Fibroblast of skin of right quadriceps (primary cell): ENCODE measurements at places on chromosomes 13 and 19.

DNA sequence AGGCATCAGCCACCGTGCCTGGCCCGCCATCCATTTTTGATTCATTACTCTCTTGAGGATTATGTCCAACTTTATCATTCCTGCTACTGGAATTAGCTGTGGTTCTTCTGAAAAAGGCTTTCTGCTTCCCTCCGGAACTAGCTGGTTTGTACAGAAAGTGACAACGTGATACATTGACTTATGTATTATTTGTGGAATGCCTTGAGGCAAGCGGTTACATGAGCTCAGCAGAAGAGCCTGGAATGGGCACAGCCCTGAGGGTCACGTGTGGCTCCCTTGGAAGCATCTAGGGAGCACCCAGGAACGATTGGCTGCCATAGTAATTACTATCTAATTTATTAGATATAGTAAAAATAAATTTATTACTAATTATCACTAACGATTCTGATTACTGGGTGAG is 14.4 kb upstream of the RETN start:
- DNase-seq: no peak

DNA sequence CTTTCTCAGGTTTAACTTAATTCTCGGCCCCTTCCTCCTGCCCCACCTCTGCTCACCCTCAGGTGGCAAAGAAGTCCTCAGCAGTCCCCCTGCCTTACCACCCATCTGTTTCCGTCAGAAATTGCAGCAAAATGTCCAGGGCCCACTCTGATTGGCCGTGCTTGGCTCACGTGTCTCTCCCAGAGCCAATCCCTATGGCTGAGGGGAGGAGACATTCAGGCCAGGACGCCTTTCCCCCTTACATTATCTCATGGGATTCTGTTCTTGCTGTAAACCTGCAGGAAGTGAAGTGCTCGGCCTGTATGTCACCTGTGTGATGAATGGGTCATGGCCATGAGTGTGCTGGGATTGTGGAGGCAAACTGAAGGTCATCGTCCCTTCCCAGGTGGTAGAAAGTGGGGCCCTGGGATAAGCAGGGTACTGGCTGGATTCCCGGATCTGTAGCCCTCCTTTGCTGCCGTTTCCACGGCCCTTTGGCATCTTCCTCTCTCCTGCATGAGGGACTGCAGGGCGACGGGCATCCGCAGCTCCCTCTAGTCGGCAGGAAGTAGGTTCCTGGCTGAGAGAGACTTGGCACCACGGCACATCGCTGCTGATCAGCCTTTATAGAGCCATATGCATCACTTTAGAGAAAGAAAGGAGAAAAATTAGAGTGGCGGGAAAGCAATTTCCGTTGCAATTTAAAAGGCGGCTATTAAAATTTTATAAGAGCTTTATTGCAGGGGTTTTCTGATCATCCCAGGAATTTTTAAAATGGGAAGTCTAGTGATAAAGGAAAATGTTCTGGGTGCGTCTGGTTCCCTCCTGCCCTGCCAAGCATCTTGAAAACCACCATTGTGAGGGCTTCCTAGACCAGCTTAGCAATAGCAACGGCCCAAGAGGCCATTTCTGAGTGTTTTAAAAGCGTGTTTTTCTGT is 118.2 kb downstream of the SIPA1L3 start:
- no peak for DNase-seq

- no peak for DNase-seq
Observed at GRCh38 chr13:71285700-71286099, 581.3 kb downstream of the DACH1 start.

DNA sequence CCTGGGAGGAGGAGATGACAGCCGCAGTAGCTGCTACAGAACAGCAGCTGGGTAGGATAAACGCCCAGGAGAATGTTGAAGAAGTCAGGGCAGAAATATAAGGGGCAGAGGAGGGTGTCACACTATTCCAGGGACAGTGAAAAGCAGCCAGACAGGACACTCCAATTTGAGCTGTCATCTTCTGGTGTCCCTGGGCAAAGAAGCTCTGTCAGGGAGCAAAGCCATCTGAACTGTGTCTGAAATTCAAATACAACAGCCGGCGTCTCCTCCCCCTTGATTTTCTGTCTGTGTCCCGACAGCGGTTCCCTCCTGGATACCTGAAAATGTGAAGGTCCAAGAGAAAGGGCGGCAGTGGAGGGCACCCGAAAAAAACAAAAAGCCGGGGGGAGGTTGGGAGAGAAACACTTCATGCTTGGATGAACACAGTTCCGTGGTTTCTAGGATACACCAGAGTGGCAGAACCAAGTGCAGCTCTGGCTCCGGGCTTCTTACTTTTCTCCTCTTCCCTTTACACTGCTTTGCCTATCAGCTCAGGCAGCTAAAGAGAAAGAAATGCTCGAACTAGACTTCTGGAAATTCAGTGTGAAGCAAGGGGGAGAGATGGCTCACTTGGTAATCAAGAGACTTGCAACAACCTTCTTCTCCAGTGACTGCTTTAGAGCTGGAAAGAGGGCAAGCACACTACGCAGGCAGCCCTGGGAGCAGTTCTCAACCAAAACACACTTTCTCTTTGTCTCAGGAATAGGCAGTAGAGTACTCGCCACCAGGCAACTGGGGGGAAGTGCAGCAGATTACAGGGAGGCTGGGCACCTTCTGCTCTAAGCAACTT is 465.6 kb downstream of the ITGBL1 start:
- DNase-seq: no peak

DNA sequence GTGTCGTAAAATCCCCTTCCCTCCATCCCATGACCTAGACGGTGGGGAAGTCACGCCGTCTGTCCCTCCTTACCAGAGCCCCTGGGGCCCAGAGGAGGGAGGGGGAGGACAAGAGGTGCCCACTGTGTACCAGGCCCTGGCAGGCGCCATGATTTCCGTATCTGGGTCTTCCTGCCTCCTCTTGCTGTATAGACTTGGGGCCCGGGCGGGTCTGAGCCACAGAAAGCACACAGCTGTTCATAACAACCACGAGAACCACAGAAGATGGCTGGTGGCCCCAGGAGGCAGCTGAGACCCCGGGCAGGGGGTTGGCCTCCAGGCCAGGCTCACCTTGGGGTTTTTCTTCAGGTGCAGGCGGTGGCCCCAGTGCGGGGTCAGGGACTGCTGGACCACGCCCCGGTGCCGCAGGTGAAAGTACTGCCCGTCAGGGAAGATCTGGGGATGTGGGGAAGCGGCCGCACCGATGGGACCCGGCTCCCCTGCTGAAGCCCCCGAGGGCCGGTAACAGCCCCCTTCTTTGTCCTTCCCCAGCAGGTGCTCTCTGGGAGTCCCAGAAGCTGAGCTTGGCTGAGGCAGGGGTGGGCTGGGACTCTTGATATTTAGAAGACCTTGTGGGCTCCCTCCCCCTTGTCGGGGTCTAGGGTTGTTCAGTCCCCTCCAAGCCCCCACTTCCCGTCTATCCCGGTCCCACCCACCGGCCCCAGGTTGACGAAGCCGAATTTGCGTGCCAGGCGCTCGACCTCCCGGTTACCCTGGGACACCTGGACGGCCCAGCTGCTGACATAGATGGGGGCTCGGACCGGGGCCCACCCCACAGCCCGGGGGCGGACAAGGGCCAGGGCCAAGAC is 463 bp downstream of the PCSK4 start:
- DNase-seq: no peak

DNA sequence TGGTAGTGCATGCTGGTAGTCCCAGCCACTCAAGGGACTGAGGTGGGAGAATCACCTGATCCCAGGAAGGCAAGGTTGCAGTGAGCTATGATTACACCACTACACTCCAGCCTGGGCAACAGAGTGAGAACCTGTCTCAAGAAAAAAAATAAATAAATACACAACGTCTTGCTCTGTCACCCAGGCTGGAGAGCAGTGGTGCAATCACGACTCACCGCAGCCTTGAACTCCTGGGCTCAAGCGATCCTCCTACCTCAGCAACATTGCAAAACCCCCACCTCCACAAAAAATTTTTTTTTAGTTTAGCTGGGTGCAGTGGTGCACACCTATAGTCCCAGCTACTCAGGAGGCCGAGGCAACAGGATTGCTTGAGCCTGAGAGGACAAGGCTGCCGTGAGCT is 8.8 kb downstream of the TPM4 start:
- DNase-seq: no peak

DNA sequence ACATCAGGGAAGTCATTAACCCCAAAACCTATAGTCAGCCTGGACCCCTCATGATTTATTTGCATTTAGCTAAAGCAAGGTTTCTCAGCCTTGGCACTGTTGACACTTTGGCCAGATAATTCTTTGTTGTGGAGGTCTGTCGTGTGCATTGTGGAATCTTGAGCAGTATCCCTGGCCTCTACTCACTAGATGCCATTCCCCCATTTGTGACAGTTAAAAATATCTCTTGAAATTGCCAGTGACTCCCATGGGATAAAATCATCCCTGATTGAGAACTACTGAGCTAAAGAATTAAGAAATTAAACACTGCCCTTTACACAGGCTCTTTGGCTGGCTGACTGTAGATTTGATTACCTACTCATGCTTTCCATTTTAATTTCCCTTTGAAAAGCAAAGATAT is 102.7 kb downstream of the LMO7 start:
- DNase-seq: no peak

GRCh38 chr13:34617473-34618083 is 324.5 kb upstream of the NBEA start:
- DNase-seq: peak; percentile 37

- peak; percentile 51 for DNase-seq
Observed at GRCh38 chr13:41216160-41216559, 21.8 kb upstream of the KBTBD7 start.
